ENCODE measurements at places on chromosomes 16 and 17.

- no peak for DNase-seq
These were observed 122.3 kb downstream of the ZFHX3 start for GRCh38 chr16:72925631-72925979.

DNA sequence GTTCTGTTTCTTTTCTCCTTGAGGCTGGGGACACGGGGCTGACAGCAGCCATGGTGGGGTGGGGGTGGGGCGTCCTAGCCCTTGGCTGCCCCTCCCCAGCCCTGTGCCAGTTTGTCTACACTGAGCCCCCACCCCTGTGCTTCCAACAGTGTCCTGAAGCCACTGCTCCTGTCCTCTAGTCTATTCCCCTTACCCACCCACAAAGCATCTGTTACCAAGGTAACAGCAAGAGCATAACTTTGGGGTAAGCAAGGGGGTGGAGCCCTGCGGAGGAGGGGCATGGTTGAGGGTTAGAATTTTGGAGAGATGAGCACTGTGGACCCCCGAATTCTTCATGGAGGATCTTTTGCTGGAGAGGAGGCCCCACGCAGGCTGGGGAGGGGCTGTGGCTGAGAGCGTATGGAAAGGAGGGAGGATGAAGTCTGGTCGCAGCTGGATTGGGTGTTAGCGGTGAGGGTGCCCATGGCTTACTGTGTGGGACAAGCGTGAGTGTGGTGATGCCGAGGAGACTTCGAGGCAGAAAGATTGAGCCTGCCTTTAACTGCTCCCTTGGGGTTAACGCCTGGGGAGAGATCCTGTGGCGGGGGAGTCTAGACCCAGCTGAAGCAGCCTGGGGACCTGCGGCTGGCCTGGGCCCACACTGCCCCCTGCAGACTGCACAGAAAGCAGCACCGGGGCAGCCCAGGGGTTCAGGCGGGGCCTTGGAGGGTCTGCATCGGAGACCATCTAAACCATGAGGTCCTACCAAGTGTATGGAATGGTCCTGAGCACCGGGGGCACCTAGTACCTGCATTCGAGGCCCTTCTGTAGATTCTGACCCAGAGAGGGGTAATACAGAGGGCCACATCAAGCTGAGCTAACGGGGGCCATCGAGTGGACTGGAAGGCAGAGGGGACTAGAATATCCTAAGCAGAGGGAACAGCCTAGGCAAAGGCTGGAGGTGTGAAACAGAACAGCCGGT is 6.1 kb upstream of the STAC2 start:
- no peak for DNase-seq

GRCh38 chr16:81029930-81030604 is 5.6 kb upstream of the ATMIN start:
- no peak for DNase-seq

- DNase-seq, result no peak
These were observed 1.8 kb upstream of the NPRL3 start for GRCh38 chr16:140175-140857.
